Cardiac muscle cell (in vitro differentiated cells and primary cell): ENCODE measurements at places on chromosomes 7 and 10. TPM values are rescaled to one million over a fixed set of nuclear protein-coding genes. Genes with fewer than 3 reads are reported as not detected.

GRCh38 chr7:122726881-122727280 is 24.2 kb upstream of the RNF148 start:
- no peak for DNase-seq

DNA sequence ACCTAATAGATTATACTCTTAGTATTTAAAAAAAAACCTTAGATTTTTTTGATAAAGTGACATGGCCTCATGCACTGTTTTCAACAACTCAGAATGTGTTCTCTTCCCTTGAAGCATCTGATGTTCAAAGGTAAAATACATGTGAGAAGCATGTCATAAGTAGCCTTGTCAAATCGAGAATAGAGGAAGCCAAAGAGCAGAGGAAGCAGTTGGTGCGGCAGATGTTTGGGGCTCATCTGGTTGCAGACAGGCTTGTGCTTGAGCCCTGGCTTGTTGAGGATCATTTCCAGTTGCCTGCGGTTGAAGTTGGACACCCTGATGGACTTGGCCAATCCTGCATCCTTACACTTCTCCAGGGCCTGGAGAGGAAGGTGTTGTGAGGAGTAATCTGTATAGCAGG is 59.2 kb downstream of the AKR1E2 start:
- no peak for DNase-seq

- DNase-seq: no peak
These were observed 33.2 kb downstream of the BNIP3 start for GRCh38 chr10:131948501-131948900.

- no peak for DNase-seq
These were observed 488 bp upstream of the CHCHD3 start for GRCh38 chr7:133082390-133082766.

The ANXA8 gene
- total RNA-seq: 0.27 and 0.32 TPM in 2 replicates

The CADPS2 gene
- 15.0 and 17.3 TPM in 2 replicates for total RNA-seq

DNA sequence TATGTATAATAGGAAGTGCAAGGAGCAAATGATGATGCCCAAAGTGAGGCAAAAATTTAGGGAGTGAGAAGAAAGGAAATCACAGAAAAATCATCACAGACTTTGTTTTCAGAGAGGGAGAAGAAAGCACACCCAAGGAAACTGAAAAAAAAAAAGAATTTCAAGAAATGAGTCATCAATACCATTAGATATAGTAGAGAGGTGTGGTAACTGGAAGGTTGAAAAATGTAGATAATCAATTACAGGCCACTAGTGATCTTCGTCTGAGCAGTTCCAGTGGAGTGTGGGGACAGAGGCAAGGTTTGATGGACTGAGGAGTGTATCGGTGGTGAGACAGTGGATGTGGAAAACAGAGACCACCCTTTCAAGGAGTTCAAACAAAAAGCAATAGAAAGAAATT is 31.7 kb downstream of the ASB4 start:
- DNase-seq: no peak

DNA sequence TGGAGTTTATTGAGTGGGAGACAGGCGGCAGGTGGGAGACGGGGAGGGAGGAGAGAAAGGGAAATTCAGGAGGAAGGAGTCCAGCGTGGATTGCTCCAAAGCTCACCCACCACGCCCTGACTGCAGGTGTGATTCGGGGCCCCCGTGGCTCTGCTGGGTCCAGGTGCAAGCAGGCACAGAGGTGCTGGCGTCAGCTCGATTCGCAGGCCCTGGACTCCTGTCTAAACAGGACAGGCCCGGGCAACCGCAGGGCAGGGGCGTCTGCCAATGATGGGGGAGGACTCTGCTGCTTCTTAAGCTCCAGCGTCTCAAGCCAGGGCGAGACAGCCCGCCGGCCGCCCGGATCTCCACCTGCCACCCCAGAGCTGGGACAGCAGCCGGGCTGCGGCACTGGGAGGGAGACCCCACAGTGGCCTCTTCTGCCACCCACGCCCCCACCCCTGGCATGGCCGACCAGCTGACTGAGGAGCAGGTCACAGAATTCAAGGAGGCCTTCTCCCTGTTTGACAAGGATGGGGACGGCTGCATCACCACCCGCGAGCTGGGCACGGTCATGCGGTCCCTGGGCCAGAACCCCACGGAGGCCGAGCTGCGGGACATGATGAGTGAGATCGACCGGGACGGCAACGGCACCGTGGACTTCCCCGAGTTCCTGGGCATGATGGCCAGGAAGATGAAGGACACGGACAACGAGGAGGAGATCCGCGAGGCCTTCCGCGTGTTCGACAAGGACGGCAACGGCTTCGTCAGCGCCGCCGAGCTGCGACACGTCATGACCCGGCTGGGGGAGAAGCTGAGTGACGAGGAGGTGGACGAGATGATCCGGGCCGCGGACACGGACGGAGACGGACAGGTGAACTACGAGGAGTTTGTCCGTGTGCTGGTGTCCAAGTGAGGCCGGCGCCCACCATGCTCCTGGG is at the start of gene CALML3:
TSS of gene CALML3 (plus strand) at position 321 of the 920 bp plus-strand sequence. CDS start at position 446, 125 bp downstream.
- DNase-seq: no peak
